ENCODE measurements at places on chromosomes 7 and 10.

DNA sequence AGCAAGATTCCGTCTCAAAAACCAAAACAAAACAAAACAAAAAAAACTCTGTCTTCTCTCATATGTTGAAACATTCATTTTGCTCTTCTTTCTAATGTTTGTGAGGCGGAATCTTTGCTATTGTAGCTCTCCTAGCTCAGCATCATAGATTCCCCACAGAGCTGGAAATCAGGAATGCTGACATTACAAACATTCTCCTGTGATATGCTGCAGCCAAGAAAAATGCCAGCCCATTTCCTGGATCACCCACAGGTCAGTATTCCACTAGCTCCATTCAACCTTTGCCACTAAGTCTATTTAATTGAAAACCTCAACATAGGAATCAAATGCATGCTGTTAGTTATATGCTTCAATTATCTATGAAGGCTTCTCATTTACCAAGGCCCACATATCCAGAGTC is 186.3 kb downstream of the IPMK start:
- DNase-seq: no peak

DNA sequence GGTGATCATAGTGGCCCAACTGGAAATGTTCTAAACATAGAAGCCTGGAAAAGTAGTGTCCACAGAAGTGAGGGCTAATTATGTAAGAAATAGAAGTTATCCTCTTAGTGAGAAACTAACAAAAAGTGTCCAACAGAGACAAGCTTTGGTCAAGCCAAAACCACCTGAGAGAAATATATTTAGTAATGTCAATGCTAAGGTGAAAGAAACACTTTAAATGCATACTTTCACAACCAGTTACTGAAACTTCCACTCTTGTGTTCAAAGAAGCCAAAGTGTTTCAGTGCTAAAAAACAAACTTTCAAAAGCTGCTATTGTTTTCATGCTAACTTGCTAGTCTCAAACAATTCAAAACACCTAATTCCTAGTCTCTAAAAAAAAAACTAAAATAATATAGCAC is 18.1 kb downstream of the RAB11FIP2 start:
- no peak for DNase-seq

GRCh38 chr10:28737096-28737495 is 59.8 kb downstream of the BAMBI start:
- DNase-seq: no peak

DNA sequence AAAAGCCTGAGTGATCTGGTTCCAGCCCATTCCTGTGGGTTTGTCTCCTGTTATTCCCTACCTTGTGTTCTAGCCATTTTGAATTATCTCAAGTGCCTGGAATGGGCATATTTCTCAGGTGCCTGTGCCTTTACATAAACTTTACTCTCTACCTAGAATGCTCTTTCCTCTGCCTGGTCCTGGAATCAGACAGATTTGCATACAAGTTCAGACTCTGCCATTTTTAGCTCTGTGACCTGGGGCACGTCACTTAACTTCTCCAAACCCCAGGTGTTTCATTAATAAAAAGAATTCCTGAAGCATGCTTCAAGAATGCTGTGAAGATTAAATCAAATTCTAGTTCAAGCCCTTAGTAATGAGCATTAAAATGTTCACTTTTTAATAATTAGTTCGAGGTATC is 7.8 kb downstream of the DCLRE1A start:
- DNase-seq: no peak

GRCh38 chr10:117226813-117227451 is 14.0 kb upstream of the SLC18A2 start:
- peak; percentile 24 for DNase-seq

- DNase-seq: no peak
These were observed 219.6 kb upstream of the NPSR1 start for GRCh38 chr7:34438436-34438835.

- no peak for DNase-seq
These were observed 16.8 kb downstream of the IL2RA start for GRCh38 chr10:6045314-6045848.

GRCh38 chr10:64101606-64102263 is 580.5 kb downstream of the REEP3 start:
- no peak for DNase-seq

GRCh38 chr7:22125436-22125835 is 179.7 kb upstream of the CDCA7L start:
- DNase-seq: no peak

GRCh38 chr10:116444527-116445142 is 17.0 kb downstream of the PNLIPRP3 start:
- peak; percentile 5 for DNase-seq

DNA sequence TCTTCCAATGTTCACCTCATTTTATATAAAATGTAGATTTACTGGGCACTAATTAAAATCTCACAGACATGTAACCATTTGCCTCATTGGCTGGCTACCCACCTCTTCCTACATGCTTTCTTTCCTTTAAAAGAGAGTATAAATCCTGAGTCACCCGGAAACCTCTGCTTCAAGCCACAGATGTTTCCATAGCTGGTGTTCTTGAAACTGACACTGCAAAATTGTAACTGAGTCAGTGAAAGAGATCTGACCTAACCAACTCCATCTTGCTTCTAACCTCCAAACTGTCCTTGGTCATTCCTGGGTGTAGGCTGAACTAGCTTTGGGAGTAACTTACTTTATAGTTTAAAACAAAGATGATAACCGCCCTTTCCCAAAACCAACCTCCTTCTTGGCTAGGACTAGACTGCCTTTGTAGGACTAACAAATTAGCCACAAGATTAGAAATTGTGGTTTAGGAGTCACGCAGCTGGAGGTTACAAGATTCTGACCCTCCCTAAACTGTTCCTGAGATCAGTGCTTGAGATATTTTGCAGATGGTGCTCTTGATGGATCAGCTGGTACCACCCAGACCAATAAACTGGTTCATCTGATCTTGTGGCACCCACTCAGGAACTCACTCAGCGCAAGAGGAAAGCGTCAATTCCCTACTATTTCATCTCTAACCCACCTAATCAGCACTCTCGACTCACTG is 33.5 kb downstream of the SVOPL start:
- DNase-seq: no peak

DNA sequence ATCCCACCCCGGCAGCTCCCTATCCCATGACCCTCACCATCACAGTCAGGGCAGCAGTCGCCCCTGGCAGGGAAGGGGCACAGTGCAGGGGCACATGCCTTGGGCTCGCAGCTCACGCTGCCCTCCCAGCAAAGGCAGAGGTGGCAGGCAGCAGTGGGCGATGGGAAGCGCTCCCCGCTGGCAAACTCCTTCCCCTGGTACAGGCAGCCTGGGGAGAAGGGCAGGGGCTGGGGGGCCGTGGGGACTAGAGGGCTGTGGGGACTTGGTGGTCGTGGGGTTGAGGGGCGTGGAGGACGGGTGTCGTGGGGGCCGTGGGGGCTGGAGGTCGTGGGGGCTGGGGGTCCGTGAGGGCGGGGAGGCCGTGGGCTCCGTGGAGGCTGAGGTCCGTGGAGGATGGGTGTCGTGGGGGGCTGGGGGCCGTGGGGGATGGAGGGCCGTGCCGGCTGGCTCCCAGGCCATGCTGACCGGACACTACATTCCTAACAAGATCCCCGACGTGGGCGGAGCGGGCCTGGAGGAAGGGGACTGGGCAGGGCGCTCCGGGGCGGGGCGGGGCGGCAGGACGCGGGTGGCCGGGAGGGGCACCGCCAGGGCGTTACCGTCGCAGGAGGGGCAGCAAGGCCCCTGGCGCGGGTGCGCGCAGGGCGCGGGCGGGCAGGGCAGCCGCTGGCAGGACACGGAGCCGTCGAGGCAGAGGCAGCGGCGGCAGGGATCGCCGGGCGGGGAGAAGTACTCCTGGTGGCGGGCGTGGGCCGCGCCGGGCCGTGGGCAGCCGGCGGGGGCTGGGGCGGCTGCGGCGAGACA is 20.0 kb downstream of the KCP start:
- DNase-seq: no peak

DNA sequence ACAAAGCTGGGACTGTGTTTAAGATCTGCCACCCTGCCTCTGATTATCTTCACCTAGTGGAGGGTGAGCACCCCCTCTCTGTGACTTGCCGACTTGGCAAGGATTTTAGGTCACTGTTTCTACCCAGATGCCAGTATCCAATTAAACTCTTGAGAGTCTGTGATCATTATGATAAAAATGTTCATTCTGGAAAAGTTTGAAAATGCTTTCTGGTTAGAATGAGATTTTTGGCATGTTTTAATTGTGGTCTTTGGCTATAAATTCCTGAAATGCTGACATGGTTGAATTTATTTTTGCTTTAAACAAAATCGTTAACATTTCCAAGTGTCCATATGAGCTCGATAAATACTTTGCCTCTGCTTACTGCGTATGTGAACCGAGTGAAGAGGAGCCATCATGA is 221.4 kb downstream of the BICC1 start:
- peak; percentile 62 for DNase-seq

DNA sequence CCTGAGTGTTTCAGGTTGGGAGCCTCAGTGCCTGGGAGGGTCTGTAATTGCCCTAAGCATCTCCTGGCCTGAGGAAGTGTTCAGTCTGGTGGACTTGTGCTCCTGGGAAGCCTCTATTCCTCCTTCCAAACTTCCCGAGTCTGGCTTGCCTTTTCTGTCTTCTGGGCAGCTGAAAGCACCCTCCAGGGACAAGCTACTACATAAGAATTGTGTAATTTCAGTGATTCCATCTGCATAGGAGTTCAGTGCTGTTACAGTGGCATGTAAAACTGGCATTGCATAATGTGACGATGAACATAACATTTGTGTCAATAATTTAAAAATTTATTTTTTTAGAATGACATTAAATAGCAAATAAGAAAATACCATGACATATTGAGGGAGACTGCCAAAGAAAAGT is 109.3 kb downstream of the AOAH start:
- DNase-seq: no peak

DNA sequence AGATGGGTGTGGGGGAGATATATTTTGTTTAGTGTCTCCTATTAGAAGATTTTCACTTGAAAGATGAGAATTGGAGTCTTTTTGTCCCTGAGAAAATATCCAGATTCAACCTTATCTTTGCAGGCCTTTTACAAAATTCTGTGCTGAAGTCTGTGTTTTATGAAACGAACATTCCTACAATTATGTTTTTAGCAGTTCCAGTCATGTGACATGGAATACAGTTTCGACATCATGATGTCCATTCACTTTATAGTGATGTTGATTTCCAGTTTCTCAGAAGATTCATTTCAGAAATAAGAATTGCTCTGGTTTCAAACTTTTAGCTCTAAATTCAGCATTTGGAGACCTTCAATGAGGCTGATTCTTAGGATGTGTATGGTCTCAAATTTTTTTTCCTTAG is 54.4 kb downstream of the CACNB2 start:
- DNase-seq: no peak

- DNase-seq: no peak
These were observed 33.9 kb upstream of the XPNPEP1 start for GRCh38 chr10:109957092-109957797.

DNA sequence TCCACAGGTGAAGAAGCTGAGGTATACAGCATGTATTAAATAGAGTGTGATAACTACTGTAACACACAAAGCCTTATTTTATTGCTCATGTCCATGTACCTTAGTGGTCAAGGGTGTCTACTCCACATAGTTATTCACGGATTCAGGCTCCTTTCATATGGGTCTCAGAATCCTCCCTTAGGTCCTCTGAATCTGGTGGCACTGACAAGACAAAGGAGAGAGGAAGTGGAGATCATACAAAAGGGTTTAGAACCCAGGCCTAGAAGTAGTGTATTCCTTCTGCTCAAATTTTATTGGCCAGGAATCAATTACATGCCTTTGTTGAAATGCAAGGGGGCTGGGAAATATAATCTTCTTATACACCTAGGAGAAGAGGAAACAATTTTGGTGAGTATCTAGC is 164.6 kb downstream of the PTEN start:
- DNase-seq: no peak

DNA sequence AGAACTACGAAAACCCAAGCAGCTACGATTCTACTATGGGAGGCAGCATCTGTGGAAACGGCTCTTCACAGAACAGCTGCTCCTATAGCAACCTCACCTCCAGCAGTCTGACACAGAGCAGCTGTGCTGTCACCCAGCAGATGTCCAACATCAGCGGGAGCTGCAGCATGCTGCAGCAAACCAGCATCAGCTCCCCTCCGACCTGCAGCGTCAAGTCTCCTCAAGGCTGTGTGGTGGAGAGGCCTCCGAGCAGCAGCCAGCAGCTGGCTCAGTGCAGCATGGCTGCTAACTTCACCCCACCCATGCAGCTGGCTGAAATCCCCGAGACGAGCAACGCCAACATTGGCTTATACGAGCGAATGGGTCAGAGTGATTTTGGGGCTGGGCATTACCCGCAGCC is 81.6 kb upstream of the SAMD8 start:
- DNase-seq: no peak

DNA sequence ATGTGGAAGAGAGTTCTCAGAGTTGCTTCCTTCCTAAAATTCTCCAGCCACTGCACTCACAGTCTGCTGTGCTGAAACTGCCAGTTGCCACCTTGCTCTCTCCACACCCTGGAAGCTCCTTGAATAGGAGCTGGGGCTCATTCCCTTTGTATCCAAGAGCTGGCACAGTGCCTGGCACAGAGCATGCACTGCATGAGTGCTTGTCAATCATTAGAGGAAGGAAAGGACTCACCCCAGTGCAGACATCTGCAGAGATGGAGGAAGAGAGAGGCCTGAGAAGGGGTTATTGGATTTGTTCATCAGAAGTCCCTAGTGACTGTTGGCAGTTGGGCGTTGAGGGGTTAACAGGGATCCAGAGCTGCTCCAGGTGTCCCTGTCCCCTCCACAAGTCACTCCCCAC is 41.7 kb upstream of the DUSP5 start:
- no peak for DNase-seq

- peak; percentile 21 for DNase-seq
These were observed 7.9 kb upstream of the HOXA2 start for GRCh38 chr7:27110186-27111031.

DNA sequence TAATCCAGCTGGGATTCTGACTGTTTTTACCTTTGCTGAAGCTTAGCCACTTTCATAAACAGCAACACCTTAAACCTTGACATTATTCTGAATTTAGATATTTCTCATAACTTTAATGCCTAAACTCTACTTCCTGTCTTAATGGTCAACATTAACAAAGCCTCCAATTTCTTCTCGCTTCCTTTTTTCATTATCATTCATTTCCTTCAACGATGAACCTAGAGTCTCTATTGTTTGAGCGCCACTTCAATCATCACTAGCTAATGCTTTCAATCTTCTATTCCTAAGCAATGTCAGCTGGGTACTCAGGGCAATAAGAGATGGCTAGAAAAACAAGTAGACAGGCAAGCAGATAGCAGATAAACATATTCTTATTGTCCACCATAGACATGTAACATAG is 96.6 kb upstream of the TMEM196 start:
- no peak for DNase-seq

DNA sequence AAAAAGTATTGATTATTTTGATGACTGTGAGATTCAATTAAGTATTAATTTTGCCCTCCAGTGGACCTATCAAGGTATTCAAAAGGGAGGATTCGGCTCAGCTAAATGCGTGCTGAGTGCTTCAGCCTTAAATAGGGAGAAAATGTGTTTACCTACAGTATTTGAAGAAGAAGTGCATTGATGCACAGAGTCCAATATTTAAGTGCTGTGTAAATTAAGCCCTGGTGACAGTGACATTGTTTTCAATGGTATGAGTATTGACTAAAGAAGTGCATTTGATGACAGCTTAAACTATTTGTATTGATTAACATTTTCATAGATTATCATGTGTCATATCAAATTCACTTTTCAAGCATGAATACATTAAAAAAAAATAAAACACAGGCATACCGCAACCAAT is 106.6 kb downstream of the POU6F2 start:
- no peak for DNase-seq
